ENCODE measurements at places on chromosomes 11 and 22.

DNA sequence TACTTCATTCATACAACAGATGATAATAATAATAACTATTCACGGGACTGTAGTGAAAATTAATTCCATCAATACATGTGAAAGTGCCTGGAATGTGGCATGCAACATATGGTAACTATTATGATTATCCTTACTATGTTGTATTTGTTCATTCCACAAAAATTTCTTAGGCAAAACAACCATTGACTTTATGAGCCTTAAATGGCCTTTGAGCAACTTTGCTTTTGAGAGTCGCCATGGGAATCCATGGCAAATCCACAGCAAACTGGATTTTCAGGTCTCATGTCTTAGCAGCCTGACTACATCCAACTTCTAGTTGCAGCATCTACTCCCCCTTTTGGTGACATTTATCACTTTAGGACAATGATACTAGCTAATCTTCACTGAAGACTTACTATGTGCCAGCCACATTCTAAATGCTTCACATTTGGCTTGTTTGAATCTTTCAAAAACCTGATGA, 56.8 kb downstream of the SLC1A2 start:
- DNase-seq = no peak

DNA sequence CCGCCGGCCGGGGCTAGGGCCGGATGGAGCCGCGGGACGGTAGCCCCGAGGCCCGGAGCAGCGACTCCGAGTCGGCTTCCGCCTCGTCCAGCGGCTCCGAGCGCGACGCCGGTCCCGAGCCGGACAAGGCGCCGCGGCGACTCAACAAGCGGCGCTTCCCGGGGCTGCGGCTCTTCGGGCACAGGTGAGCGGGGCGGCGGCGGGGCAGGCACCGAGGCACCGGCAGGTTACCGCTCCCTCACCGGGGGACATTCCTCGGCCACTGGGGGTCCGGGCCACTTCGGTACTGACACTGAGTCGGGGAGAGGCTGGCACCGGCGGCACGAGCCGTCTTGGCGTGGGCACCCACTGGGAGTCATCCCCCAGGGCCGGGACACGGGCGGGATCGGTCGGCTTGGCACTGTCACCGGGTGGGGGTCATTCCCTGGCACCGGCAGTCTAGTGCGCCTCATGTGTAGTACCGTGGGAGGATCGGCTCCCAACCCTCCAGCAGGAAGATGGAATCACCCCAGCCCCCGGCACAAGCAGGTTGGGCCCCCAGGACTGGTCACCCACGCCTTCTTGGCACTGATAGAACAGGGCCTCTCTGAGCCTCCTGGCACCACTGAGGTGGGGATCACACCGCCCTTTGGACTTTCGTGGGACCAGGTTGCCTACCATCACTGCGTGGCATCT, 511 bp downstream of the DGKZ start:
- no peak for DNase-seq

- DNase-seq = no peak
These were observed 14.7 kb upstream of the CHRNA10 start for GRCh38 chr11:3685923-3686322.

GRCh38 chr11:28596816-28597215, 488.6 kb downstream of the METTL15 start:
- DNase-seq = no peak

GRCh38 chr11:45273509-45273908, 12.6 kb downstream of the SYT13 start:
- DNase-seq = no peak

GRCh38 chr22:37501610-37502341, 15.6 kb upstream of the MFNG start:
- no peak for DNase-seq

- no peak for DNase-seq
These were observed 18.0 kb downstream of the HDHD5 start for GRCh38 chr22:17140826-17141766.

DNA sequence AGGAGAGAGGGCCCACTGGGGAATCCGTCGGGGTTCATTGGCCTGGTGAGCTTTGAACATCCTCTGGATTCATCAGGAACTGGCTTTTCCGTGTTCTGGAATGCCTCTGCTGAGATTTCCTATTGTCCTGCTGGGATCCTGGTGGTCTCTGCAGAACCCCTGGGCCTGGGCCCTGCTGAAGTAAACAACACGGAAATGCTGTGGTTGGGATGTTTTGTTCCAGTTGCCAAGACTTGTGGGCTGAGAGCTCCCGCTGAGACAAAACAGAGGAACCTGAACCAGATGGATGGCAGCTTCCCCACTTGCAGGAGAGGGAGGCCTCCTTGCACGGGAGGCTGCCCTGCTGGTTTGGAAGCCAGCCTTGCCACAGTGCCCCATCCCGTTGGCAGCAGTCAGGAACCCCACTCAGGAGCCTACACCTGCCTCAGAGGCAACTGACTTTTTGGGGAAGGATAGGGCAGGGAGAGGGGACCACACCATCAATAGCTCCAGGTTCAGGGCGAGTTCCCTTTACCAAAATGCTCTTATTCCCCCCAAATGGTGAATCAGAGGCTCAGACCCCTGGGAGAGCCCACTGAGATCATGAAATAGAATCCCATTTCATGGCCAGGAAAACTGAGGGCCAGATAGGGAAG, 60.7 kb downstream of the LRRC32 start:
- DNase-seq = no peak

GRCh38 chr11:120185706-120186455, 25.0 kb upstream of the OAF start:
- no peak for DNase-seq

DNA sequence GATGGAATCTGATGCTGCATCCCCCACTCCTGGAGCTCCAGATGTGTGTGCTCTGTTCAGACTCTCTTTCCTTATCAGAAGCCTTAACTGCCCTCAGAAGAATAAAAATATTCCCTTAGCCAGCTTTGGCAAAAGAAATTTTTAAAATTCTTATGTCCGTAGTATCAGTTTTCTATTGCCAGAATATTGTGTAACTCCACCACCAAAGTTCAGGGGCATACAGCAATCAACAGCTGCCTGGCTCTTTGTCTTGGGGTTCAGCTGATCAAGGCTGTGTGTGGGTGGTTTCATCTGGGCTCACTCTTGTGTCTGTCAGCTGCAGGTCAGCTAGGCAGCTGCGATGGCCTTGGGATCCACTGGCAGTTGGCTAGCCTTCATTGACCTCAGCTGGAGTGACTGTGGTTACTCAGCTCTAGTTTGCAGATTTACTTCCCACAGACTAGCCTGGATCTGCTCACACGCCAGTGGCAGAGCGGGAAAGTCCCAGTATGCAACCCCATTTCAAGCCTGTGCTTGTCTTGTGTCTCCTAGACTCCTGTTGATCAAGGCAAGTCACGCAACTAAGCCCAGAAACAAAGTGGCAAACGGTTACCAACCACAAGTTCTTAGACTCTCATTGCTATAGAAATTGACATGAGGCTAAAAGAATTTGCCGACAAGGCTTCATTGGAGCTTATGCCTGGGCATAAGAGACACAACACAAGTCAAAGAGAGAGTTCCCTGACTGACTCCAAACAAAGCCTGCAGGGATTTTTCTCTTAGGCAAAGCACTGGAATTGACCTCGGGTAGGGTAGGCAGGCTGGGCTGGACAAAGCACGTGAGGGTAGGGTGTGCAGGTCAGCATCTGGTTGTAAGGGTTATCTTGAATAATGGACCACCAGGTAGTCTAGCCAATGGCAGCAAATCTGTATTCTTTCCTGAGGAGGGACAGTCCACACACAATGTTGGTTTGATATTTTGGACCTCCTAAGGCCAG, 7.5 kb downstream of the TMEM138 start:
- no peak for DNase-seq

DNA sequence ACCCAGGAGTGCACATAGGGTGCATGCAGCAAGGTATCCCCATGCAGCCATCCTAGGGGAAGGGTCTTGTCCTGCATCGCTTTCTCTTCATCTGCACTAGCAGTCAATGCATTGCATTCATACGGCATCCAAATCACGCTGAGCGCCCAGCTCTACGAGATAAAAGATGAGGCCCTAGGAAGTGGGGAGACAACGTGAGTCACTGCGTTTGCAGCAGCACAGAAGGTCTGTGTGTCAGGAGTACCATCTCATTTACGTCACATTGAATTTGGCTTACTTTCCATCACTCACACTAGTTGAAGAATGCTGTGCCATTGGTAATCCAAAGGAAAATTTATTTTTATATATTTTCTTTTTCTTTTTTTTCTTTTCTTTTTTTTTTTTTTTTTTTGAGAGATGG, 2.5 kb upstream of the ST14 start:
- DNase-seq = no peak

DNA sequence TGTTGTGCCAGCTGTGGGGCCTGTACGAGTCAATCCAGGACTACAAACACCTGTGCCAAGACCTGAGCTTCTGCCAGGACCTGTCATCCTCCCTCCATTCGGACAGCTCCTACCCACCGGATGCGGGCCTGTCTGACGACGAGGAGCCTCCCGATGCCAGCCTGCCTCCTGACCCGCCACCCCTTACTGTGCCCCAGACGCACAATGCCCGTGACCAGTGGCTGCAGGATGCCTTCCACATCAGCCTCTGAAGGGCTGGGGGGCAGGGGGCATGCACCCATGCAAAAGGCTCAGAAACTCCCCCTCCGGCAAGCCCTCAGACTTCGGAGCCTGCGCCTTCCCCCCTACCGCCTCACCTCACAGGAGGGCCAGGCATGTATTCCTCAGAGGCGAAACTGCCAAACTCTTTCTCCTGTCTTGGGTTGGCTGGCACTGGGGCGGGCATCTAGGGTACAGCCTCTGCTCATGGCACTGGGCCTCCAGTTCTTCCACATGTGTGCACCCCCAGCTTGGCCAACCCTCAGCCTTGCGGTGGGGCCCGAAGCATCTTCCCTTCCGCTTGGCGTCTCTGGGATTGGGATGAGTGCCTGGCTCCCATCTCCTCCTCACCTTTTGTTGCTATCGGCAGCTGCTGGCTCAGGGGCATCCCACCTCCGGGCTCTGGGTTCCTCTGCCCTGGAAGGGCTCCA, 1.2 kb downstream of the FAM89B start:
- DNase-seq = no peak

- no peak for DNase-seq
These were observed 347.2 kb downstream of the TTC28 start for GRCh38 chr22:28332410-28332809.

DNA sequence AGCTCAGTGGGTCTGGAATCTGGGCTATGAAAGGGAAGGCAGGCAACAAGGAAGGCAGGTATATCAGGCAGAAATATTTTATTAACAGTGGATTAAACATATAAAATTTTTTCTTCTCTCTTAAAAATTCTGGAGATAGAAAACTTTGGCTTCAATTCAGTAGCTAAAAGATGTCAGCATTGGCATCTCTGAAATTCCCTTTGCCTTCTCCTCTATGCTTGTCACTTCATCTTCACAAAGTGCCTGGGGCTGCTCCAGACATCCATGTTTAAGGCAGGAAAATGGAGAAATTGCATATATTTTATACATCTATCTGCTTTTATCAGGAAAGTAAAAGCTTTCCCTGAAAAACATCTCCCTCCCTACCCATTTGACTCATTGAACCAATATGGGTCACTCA, 894.1 kb upstream of the API5 start:
- DNase-seq = no peak

GRCh38 chr11:123194337-123195187, 486 bp downstream of the CLMP start:
- DNase-seq = no peak

GRCh38 chr11:15602047-15602446, 487.3 kb downstream of the INSC start:
- DNase-seq = no peak

GRCh38 chr22:23082534-23083314, 12.4 kb downstream of the GNAZ start:
- no peak for DNase-seq

GRCh38 chr22:28505416-28506149, 174.1 kb downstream of the TTC28 start:
- DNase-seq = no peak

DNA sequence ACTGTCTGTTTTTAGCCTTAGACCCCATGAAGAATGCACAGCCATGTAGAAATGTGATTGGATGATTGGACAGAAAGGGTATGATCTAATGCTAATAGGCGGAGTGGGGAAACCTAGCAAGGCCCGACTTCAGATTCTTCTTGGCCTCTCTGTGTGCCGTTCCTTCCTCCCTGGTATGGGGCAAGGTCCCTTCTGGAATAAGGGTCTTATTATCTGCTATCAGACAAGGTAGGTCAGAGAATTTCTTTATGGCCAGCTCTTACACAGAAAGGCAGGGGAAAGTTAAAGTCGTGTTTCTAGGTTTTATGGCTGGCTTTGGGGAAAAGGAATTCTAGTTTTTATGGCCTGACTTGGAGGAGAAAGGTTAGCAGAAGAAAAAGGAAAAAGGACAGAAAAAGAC, 30.6 kb downstream of the DBX1 start:
- DNase-seq = no peak

- DNase-seq = no peak
These were observed 568.9 kb downstream of the LUZP2 start for GRCh38 chr11:25065746-25066145.

DNA sequence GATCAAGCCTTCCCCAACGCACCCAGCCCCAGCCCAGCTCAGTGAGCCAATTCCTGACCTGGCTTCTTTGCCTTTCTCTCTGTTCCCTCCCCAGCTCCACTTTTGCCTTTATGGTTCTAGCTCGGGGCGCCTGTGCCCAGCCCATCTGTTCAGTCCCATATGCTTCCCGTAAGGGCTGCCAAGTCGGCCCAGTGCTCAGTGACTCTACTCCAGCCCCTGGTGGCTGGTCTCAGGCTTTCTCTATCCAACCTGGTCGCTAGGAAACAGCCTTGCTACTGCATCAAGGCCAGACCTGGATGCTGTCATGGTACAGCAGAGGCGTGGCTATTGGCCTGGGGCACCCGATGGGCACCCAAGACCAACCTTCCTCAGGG, 178.0 kb downstream of the DSCAML1 start:
- no peak for DNase-seq

DNA sequence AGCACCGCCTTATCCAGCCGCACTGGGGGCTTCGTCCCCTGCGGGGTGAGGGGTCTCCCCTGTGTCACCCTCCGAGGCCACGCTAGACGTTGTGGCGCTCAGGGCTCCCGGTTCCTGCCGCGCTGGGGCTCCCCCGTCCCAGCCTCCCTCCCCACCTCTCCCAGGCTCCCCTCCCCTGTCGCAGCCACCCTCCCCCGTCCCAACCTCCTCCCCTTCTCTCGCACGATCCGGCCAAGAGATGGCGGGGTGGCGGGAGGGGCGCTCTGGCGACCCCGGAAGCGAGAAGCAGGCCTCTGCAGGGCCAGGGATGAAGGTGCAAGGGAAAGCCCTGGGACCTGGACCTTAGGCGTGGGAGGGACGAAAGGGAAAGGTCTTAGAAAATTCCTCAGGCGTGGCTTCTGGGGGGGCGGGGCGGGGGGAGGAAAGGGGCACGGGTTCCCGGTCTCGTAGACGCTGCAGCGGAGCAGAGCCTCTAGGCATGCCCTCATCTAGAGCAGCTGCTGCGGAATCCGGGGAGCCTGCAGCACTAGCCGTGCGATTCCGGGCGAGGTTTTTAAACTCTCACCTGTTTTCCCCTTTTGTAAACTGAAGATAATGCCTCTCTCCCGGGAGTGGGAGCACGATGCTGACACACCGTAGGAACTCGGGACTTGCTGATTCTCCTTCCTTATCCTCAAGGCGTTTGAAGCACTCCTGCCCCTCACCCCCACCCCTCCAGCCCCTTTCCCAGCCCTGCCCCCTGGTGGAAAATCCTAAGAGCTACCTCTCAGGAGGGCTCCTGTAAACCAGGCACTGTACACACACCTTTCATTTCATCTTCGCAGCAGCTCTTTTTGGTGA, 14.4 kb downstream of the KCNJ5 start:
- DNase-seq = peak; percentile 25

- DNase-seq = no peak
These were observed 14.1 kb downstream of the DERL3 start for GRCh38 chr22:23824476-23825245.

- no peak for DNase-seq
These were observed 34.3 kb downstream of the DBX1 start for GRCh38 chr11:20125927-20126326.

- no peak for DNase-seq
These were observed 2.2 kb downstream of the TNKS1BP1 start for GRCh38 chr11:57322256-57323166.

Data from T-helper 1 cell (primary cell).